ENCODE measurements at places on chromosomes 11 and 22.

DNA sequence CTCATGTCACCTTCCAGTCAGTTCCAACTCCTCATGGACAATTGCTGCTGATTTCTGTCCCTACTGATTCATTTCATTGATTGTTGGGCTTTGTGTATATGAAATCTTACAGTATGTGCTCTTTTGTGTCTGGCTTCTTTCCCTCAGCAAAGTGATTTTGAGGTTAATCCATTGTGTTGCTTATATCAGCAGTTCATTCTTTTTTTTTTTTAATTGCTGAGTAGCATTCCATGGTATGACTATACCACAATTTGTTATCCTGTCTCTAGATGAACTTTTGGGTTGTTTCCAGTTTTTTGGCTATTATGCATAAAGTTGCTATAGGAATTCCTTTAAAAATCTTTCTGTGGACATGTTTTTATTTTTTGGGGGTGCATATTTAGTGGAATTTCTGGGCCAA is 59.9 kb downstream of the NXPE1 start:
- DNase-seq = no peak

DNA sequence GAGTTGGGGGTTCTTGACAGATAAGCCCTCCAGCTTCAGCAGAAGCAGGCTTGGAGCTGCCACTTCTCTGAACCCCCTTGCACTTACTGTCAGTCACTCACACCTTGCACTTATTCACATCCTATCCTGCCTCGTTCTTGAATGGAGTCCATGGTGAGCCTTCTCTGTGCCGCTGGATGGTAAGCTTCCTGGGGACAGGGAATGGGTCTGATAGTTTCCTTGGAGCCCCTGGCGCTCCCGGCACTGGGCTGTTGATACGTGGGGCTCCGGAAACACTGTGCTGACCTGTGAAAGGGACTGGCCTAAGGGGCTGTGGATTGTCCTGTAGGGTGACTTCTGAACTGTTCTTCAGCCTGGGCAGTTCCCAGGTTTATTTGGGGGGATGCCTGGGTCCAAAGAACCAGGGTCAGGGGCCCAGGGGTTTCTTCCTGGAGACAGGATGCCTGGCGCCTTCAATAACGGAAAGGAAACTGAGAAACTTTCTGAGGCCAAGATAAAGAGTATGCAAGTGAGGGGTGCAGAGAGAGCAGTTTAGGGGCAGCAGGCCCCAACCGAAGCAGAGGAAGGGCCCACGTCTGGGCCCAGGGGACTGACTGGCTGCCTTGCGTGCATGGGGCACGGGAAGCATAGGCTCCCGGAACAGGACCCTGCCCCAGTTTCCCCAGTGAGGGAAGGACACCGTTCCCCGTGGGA is 709 bp upstream of the ST3GAL4 start:
- no peak for DNase-seq

DNA sequence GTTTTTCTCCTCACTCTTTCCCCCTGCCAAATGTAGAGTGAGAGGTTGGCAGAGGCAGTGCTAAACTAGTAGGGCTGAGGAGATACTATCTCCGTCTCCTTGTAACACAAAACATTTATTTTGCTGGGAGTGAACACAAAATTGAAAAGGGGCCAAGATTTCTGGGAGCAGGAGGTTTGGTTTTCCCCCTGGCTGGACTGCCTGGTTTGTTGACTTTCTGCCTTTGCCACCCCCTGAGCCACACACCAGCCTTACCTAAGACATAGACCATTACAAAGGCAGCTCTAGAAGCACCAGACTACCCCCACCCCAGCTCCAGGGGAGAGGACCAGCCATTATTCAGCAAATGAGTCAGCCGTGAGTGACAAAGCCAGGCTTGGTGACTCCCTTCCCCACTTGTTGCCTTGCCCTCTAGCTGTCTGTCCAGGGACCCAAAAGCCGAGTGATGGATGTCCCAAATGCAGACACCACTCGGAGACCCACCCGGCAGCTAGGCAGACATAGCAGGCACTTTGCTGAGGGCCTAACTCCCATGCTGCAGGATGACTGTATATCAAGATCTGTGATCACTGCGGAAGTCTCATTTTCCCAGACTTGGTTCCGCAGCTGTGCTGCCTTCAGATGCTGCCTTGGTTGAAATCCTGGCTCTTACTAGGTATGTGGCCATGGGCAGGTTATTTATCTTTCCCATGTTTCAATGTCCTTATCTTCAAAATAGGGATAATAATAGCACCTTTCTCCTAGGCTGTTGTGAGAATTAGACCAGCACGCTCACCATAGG is 17.7 kb upstream of the CDON start:
- no peak for DNase-seq

GRCh38 chr11:117418737-117419481 is 91.3 kb downstream of the CEP164 start:
- DNase-seq = no peak

DNA sequence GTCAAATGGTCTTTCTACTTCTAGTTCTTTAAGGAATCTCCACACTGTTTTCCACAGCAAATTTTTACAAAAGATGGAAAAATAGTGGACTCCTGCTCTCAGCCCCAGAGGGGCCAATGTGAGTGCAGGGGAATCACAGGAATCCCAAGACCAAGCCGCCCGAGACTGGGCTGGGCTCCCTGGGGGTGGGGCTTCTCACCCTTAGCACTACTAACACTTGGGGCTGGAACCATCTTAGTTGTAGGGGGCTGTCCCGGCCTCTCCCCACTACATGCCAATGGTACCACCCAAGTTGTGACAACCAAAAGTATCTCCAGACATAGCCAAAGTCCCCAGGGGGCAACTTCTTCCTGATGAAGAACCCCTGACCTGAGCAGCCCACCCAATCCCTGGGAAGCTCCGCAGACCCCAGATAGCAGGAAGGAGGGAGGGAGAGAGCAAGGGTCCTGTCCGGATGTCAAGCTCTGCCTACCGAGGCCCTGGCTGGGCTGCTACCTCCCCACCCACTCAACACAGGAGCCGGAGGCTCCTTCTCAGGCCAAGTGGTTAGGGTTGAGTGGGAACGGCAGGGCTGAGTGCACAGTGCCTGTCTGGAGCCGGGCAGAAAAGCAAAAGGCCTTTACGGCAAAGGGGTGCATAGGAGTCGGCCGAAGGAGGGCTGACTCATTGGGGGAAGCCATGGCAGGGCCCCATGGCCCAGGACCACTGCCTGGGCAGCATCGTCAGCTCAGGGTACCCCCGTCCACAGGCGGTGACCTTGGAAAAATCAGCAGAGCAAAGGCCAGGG is 122.5 kb upstream of the FGF3 start:
- no peak for DNase-seq

GRCh38 chr22:44461614-44462013 is 36.4 kb downstream of the RTL6 start:
- DNase-seq = no peak

DNA sequence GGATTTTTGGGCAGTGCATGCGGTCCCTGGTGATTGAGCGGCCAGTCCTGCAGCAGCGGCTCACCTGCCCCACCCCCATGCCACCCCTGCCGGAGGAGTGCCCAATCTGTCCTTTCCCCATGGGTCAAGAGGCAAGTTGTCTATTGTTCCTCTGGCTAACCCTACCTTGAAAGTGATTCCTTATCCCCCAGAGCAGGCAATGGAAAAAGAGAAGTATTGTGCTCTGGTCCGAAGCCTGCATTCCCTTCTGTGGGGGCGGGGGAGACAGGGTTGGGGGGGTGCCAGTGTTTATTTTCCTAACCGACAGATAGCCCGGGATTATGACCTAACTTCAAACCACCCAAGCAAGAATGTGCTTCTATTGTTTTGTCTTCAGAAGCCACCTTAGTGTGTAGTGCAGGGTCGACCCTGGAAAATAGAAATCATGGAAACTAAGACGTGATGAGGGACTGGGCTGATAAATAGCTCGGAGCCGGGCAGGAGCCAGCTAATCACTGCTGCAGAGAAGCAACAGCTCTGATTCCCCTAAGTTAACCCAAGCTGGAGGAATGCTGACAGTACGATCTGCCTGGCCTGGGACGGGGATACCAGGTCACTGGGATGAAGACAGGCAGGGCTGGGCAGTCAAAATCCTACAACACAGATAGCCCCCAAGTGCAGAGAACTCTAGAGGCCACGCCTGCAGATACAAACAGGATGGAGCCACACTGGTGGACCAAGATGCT is 38.7 kb upstream of the ATXN10 start:
- no peak for DNase-seq

- DNase-seq = no peak
Measured at GRCh38 chr11:18526130-18526520, 617 bp downstream of the TSG101 start.
